Activated T-helper 2 cell treated with anti-CD3 and anti-CD28 coated beads, Interferon-gamma antibody, Interleukin-2, Interleukin-4, amounts not matched to agents 10 μg/mL and 5 μg/mL and 100 μg/mL, durations not matched to agents 14 hours and 24 hours and 36 hours (primary cell): ENCODE measurements at places on chromosomes 3 and 15. TPM values are rescaled to one million over a fixed set of nuclear protein-coding genes. Genes with fewer than 3 reads are reported as not detected.

- DNase-seq, result no peak
Measured at GRCh38 chr15:56286213-56286612, 42.5 kb upstream of the RFX7 start.

DNA sequence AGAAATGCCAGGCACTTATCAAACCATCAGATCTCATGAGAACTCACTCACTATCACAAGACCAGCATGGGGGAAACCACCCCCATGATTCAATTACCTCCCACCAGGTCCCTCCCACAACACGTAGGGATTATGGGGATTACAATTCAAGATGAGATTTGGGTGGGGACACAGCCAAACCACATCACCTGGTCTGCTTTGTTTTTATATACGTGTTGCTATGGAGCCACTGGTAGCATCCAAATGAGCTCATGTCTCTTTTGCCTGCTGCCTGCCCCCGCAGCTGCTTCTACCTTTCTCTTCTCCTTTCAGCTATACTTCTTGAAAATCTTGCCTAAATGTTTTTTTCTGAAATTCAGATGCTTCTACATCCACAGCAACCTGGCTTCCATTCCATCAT lies 26.8 kb upstream of the PCOLCE2 start:
- no peak for DNase-seq

DNA sequence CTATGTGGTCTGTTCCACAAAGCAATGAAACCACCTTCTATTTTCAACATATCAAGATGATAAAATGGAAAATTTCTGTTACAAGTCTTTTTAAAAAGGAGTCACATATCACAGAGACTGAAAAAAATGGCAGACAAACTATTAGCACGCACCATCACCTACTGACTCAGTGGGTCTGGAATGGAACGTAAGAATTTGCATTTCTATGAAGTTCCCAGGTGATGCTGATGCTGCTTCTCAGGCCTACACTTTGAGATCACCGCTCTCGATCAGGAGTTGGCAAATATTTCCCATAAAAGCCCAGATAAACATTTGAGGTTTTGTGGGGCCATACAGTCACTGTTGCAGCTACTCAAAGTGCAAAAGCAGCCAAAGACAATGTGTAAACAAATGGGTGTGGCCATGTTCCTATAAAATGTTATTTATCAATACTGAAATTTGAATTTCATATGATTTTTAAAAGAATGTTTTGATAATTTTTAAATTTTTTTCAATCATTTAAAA lies 142.9 kb downstream of the ADAM10 start:
- no peak for DNase-seq

GRCh38 chr3:133853063-133853924 lies 42.4 kb downstream of the RAB6B start:
- DNase-seq, result no peak

DNA sequence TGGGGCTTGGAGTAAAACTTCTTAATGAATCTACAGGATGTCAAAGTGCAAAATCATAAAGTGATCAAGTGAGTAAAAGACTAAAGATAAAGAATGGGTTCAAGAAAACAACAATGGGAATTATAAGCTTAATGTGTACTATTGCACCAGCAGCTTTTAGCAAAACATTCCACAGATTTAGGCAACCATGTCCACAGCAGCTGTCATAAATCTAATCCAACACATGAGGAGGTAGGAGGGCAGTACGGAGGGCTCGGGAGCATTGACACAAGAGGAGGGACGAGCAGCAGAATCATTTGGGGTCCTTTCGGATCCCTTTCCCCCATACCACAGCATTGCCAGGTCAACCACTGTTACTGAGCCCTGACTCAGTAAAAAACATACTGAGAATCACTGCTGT lies 464.3 kb upstream of the WNT5A start:
- no peak for DNase-seq

GRCh38 chr3:160478338-160478737 lies 28.8 kb upstream of the TRIM59 start:
- DNase-seq, result no peak

- DNase-seq, result no peak
Measured at GRCh38 chr3:66182246-66182645, 38.6 kb upstream of the SLC25A26 start.

- DNase-seq, result no peak
Measured at GRCh38 chr3:63862804-63863149, 828 bp downstream of the THOC7 start.

CKMT1A gene
- total RNA-seq, result 0.11 and 0.48 TPM in 2 replicates

MCCC1 gene
- 25.8 and 31.2 TPM in 2 replicates for total RNA-seq
